Retinal pigment epithelial cell (primary cell): ENCODE measurements at places on chromosomes 13 and 19.

GRCh38 chr13:72792640-72793039, 10.7 kb downstream of the PIBF1 start:
- DNase-seq: no peak

GRCh38 chr13:96112936-96113335, 23.0 kb downstream of the HS6ST3 start:
- DNase-seq: no peak

- no peak for DNase-seq
Measured at GRCh38 chr19:5079071-5079774, 110.3 kb downstream of the KDM4B start.

- no peak for DNase-seq
Measured at GRCh38 chr13:30882026-30882850, 23.8 kb upstream of the MEDAG start.

GRCh38 chr19:36331353-36332228, 47.4 kb downstream of the ZFP14 start:
- DNase-seq: peak; percentile 93

DNA sequence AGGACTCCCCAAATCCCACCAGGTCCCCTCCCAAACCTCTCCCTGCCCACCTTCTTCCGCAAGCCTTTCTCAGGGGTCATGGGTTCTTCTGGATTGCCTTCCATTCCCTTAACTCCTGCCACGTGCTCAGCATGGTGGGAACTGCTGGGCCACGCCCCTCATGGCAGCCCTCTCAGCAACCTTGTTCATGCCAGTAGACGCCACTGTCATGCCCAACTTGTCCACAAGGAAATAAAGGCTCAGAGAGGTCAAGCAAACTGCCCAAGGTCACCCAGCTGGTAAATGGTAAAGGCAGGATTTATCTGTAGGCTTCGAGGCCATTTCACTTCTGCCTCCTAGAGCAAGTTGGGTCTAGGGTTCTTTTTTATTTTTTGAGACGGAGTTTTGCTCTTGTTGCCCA, 10.9 kb downstream of the PRAM1 start:
- no peak for DNase-seq

- no peak for DNase-seq
Measured at GRCh38 chr19:4061178-4061682, 5.5 kb downstream of the ZBTB7A start.
